ENCODE measurements at places on chromosomes 1 and 21.

DNA sequence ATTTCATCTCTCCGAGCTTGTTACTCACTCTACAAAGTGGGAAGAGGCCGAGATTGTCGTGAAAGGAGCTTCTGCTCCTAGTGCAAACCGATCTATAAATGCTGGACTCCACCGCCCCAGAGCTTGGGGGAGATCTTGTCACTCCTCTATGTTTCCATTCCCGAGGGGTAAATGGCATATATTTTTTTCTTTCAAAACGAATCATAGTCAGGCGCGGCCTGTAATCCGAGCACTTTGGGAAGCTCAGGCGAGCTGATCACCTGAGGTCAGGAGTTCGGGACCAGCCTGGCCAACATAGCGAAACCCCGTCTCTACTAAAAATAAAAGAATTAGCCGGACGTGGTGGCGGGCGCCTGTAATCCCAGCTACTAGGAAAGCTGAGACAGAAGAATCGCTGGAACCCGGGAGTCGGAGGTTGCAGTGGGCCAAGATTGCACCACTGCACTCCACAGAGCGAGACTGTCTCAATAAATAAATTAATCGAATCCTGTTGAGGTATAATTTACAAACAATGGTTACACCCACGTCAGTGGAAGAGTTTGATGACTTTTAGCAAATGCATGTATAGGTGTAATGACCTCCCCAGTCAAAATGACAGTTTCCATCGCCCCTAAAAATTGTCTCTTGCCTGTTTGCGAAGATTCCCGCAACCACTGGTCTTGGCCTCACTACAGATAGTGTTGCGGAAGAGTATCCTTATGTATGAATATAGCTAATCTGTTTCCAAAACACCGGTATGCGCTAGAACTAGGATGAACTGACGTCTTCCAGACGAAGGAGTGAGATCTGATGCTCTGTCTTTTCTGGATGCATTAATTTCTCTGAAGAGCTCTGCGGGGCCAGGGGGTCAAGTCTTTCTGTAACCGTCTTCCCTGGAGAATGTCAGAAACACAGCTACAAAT is 840 bp upstream of the HEATR1 start:
- no peak for DNase-seq

DNA sequence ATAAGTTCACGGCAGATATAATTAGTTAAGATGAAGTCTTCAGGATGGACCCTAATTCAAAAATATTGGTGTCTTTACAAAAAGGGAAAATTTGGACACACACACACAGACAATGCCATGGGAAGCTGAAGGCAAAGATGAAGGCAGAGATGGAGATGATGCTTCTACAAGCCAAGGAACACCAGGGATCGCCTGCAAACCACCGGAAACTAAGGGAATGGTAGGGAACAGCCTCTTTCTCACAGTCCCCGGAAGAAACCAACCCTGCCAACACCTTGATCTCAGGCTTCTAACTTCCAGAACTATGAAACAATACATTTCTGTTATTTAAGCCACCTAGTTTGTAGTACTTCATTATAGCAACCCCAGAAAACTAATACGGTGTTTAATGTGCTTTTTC is 15.1 kb upstream of the SERTAD4 start:
- DNase-seq = no peak

- no peak for DNase-seq
These were observed 35.5 kb upstream of the IGSF21 start for GRCh38 chr1:18072066-18072465.

GRCh38 chr1:57300186-57300585 is 123.7 kb downstream of the DAB1 start:
- DNase-seq = no peak

DNA sequence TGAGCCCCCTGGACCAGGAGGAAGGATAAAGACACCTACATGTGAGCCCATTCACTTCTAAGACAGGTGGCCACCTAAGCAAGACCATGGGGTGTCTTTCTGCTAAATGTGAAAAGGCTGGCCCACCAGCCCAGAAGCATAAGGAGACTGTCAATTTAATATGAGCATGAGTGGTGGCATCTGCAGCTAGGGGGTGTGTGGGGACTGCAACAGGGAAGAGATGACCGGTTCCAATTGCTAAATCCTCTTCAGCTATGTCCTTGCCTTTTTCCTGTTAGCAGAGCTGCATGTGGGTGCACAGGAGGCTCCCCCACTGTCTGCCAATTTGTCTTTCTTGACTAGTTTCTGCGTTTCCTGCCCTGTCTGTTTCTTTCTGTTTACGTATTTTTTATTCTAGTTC is 22.3 kb upstream of the BMP8A start:
- no peak for DNase-seq

DNA sequence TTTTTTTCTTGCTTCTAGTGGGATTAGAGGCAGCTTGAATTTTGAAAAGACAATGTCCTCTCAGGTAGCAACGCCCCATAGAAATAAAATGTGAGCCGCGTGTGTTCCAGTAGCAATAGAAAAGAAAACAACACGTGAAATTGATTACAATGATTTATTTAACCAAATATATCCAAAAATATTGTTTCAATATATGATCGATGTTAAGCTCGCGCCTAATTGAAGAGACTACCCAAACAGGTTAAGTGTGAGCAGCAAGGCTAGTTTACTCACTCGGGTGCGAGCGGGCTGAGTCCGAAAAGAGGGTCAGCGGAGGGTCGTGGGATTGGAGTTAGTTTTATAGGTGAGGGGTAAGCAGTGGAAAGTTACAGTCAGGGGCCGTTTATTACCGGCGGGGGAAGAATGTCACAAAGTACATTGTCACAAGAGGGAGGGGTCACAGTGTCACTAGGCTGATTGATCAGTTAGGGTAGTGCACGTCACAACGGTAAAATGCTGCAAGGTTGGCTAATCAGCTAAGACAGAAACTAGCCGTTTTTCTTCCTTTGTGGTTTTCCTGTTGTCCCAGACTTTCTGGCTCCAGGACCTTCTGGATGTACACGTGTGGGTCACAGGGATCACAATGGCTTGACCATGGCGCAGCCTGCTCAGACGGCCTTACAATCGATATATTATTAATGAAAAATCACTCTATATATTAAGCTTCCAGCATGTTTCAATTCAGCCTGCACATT is 697 bp upstream of the ZNF670 start:
- no peak for DNase-seq

DNA sequence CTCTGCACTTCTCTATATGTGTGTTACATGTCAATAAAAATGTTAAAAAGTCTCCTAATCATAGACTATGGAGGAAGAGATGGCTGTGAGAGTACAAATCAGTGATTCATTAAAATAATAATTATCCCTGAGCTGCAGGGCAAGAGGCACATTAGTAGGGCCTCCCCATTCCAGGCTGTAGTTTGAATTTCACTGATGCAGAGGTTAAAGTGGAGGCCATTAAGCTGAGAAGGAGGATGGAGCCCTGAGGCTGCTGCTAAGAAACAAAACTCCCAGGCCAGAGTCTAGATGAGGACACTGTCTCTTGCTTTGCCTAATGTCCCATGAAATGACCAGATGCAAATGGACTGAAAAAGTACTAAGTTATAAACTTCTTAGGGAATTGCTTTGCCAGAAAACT is 89.1 kb upstream of the WDR26 start:
- DNase-seq = no peak

DNA sequence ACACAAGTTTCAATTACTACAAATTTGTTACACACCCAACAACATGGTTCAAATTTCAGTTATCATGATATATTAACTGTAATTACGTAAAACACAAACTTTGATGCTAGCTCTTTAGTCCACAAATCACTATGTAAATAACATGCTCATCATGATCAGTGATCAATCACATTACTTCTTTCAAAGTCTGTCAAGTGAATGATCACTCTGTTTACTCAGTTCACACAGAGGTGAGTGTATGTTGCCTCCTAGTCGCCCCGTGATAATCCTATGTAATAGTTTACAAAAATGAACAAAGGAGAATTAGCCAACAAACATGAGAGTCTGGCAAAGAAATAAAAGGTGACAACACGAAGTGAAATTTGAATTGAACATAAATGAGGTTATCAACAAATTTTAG is 14.3 kb downstream of the EDEM3 start:
- DNase-seq = no peak

- DNase-seq = no peak
These were observed 3.0 kb downstream of the CTSS start for GRCh38 chr1:150762552-150762951.

GRCh38 chr1:180762796-180763195 is 131.0 kb downstream of the XPR1 start:
- DNase-seq = no peak

GRCh38 chr1:156912861-156913808 is 7.3 kb upstream of the LRRC71 start:
- no peak for DNase-seq

GRCh38 chr21:43937891-43938309 is 72.9 kb downstream of the AGPAT3 start:
- DNase-seq = no peak

DNA sequence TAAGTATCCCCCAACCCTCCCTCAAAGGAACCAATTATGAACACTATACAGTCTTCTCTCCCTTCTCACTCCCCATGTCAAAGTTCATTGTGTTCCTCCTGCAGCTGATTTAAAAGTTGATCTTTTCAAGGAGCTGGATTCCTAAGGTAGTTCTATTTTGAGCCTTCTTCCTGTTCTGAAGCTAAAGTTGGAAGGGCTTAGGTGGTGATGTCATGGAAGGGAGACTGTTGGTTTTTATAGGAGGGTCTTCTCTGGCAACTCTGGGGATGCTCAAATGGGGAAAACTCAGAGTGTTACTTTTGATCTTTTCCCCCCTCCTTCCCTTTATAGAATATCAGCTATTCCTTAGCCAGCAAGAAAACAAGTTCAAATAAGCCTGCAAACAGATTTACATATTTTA is 83.0 kb upstream of the AK4 start:
- no peak for DNase-seq

GRCh38 chr1:162656266-162656665 is 24.0 kb downstream of the DDR2 start:
- DNase-seq = no peak

DNA sequence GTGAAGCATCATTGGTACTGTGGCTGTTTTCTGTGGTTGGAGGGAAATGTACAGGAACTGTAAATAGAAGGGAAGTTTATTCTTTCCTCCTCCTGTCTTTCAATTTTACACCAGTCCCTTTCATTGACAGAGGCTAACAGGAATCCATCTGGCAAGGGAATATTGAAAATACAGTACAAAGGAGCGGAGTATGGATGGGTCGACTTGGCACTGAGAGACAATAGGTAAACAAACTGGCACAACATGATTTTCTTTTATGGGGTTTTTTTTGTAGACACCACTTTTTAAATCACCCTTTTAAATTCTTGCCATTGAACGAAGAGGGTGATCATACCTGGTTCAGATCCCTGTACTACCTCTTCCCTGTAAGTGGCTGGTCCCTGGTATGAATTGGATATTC is 341.3 kb downstream of the RWDD3 start:
- no peak for DNase-seq

- no peak for DNase-seq
These were observed 287.9 kb upstream of the FMN2 start for GRCh38 chr1:239803781-239804180.

- no peak for DNase-seq
These were observed 317.6 kb downstream of the PLA2G4A start for GRCh38 chr1:187146388-187146787.

DNA sequence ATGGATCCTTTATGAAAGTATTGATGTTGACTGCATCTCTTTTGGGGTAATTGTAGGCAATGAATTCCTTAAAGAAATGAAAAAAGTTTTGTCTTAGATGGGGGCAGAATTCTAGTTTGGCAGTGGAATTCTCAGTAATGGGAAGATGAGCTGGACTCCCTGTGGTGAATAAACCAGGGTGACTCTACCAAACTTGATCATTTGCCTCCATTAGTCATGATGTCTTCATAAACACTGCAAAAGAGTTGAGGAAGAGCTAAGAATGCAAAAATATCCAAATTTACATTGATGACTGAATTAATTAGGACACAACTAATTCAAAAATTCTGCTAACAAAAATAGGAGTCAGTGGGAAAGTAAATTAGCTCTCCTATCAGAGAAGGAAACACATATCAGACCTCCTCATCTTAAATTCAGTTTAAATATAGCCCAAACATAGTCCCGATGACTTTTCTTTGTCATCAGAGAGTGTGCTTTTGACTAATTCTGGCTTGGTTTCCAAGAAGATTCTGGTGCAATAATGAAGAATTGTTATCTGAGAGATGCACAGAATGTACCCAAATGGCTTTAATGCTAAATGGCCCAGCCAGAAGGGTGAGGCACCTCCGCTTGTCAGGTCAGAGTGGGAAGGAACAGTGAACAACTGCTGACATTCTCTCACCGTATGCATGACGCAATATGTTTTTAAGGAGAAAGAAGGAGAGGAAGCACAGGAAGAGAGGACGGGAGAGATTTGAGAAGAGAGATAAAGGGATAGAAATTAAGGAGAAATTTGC is 525.1 kb downstream of the LMO4 start:
- peak; percentile 77 for DNase-seq

- no peak for DNase-seq
These were observed 5.2 kb downstream of the KAZN start for GRCh38 chr1:14603645-14604044.

DNA sequence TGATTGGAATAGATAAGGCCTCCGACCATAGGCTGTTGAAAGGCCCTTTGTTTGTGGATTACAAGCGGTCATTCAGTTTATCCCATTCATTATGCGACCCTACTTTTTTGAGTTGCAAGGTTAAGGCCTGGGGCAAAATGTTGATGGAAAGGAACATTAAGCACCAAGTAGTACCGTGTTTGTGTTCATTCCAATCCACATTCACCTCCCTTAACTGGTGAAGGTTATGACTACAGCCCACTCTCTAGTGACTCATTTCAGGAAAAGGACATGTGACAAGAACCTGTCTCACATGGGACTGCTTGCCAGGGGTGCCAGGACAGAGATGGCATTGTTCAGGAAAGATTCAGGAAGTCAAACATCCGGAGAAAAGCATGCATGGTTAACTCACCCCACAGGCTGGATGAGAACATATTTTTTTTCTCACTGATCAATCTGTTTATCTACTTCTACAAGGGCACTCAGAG is 81.6 kb downstream of the CD58 start:
- DNase-seq = no peak

- DNase-seq = peak; percentile 18
These were observed 395.5 kb downstream of the USP25 start for GRCh38 chr21:16125274-16125673.

DNA sequence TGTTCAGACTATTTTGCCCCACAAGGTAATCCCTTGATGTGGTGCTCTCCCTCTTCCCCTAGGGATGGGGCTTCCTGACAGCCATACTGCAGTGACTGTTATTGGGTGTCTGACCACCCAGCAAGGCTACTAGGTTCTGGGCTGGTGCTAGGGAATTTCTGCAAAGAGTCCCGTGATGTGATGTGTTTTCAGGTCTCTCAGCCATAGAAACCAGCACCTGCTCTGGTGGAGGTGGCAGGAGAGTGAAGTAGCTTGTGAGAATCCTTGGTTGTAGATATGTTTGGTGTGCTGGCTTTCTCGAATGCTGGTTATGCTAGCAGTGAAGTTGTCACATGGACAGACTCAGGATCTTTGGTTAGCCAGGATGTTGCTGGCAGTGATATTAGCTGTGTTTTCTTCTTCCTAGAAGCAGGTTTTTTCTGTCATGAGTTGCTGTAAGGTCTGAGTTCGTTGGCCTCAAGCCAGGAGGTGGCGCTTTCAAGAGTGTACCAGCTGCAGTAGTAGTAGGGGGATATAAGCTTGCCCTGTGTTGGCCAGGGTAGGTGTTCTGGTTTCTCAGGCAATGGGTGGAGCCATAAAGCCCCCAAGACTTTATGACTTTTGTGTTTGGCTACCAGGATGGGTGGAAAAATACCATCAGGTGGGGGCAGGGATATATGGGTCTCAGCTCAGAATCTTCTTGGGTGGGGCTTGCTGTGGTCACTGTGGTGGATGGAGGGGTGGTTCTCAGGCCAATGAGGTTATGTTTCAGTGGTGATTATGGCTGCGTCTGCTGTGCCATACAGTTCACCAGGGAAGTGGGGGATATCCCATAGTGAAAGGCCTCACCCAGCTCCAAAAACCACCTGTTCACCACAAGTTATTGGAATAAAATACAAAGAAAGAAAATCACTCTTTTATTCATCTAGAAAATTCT is 1112.3 kb downstream of the KCNT2 start:
- no peak for DNase-seq
